Endothelial cell (in vitro differentiated cells): ENCODE measurements at places on chromosomes 7 and 10.

GRCh38 chr7:77837966-77838365 is 39.4 kb downstream of the PHTF2 start:
- DNase-seq, result no peak

DNA sequence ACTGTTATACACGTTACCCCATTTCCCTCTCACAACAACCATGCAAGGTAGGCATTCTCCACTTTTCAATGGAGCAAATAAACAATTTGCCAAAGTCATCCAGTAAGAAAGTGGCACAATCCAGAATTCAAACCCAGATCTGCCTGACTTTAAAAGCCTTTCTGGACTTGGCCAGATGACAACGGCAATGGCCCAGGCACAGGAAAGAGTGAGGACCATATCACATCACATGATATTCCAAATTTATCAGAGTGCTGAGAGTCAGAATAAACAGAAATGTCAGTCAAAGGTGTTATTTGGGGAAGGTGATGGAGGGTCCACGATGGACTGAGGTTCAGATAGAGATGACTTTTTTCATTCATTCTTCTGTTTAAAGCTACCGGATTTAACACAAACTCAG is 48.0 kb downstream of the CALD1 start:
- no peak for DNase-seq

- DNase-seq, result no peak
Observed at GRCh38 chr7:128385988-128386925, 23.5 kb downstream of the IMPDH1 start.

- no peak for DNase-seq
Observed at GRCh38 chr10:69976795-69977546, 75.7 kb upstream of the MACROH2A2 start.

GRCh38 chr7:85561706-85562105 is 374.9 kb upstream of the SEMA3D start:
- DNase-seq, result no peak

GRCh38 chr7:123871998-123872867 is 27.3 kb downstream of the HYAL4 start:
- peak; percentile 50 for DNase-seq

DNA sequence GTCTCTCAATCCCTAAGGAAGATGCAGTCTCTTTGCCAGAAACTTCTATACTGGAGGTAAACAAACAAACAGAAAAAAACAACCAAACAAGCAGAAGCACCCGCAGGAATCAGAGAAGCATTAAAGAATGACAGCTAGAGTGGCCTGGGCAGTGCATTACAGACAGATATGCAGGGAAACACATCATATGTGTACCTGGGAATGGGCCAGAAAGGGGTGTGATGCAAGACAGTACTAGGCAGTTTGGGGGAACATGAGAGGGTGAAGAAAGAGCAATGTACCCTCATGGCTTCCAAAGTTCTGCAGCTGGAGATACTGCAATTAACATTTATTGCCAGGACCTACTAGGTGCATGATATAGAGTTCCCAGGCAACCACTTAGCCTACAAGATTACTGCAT is 177.3 kb downstream of the TMEM178B start:
- DNase-seq, result no peak

DNA sequence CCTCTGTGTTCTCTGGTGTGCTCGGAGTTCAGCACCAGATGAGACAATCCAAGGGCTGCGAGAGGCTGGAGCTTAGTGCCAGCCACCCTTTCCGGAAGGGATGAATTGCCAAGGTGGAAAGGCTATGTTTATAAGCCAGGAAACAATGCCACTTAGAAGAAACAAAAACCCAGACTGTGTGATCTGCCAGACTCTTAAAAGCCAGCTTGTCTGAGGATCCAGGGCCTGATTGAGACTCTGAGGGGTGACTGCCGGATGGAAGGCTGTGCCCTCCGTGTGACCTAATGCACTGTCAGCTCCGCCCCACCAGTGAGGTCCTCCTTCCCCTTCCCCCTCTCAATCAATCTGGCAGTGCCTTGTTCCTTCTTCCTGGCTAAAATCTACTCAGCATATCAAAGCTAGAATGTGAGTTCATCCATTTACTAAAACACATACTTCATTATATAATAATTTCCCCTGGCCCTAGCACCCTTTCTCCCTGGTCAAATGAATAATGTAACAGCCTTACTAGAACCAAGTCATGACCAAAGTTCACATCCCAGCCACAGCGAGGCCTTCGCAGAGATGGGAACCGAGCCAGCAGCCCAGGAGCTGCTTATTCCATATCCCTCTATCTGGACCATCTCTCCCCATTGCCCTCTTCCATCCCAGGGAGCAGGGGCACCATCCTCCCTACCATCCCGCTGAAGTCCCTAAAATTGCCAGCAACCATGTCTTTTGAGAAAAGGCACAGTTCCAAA is 25.5 kb downstream of the FAM107B start:
- no peak for DNase-seq

- no peak for DNase-seq
Observed at GRCh38 chr7:41984888-41985287, 252.1 kb downstream of the GLI3 start.

GRCh38 chr10:86795353-86795752 is 38.9 kb downstream of the BMPR1A start:
- no peak for DNase-seq

DNA sequence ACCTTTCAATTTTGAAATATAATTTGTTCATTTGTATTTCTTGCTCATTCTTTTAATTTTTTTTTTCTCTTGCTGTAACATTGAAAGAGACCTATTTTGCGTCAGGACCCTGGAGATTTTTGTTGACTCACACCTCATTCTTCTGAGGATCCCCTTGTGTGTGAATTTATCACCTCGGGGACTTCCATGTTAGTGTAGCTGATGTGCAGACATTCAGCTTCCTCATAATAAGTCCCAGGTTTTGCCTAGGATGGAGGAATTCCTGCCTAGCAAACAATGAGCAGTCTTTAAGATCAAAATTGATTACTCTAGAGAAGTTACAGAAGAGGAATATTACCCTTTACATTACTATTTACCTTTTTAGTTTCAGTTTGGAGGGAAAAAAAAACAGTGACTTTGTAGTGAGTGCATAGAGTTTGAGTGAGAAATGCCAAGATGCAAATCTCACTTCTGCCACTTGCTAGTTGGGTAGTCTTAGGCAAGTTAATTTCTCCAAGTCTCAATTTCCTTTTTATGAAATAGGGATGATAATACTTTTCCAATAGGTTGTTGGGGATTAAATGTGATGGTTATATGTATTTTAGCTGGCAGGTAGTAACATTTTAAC is 14.3 kb downstream of the TES start:
- DNase-seq, result no peak

DNA sequence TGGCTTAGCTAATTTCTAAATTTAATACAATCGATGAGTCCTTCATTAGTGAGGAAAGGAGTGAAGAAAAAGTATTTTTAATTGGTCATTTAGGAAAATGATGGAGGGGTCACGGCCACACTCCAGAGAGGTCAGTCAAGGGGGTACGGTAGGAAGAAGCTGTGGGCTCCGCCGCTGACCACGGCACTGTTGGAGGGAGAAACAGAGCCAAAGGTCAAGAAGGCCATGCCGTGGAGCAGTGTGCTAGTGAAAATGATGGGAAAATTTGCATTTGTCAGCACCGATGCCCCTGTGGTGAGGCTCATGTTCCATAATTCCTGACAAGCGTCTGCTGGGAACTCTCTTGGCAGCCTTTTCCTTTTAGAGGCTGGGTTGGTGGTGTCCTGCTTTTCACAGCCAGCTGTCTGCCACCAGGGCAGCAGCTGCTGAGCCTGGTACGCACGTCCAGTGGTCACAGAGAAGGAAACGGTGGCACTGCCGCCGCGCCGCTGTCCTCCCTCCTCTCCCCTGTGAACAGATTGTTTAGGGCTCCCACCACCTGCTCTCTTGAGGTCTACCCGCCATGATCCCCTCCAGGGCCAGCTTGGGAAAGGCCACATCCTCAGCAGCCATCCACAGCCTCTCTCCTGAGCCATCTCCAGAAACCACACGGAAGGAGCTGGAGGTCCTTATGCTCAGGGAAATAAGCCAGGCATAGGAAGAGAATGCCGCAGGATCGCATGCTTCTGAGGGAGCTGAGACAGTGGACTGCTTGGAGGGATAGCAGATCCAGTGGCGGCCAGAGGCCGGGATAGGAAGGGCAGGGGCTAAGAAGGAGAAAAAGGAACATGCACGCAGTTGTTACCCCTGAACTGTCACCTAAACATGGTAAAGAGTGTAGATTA is 263.7 kb upstream of the PPP2R2D start:
- DNase-seq, result no peak

- DNase-seq, result no peak
Observed at GRCh38 chr7:39394105-39394680, 172.0 kb upstream of the YAE1 start.
